ENCODE measurements at places on chromosomes 1 and 21.

DNA sequence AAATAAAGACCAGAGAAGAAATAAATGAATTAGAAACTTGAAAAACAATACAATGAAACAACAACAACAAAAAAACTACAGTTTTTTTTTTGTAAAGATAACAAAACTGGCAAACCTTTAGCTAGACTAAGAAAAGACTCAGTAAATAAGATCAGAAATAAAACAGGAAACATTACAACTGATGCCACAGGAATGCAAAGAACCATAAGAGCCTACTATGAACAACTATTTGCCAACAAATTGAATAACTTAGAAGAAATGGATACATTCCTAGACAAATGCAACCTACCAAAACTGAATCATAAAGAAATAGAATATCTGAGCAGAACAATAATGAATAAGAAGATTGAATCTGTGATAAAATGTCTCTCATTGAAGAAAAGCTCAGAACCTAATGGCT is 742.0 kb downstream of the ADGRL2 start:
- DNase-seq: no peak

DNA sequence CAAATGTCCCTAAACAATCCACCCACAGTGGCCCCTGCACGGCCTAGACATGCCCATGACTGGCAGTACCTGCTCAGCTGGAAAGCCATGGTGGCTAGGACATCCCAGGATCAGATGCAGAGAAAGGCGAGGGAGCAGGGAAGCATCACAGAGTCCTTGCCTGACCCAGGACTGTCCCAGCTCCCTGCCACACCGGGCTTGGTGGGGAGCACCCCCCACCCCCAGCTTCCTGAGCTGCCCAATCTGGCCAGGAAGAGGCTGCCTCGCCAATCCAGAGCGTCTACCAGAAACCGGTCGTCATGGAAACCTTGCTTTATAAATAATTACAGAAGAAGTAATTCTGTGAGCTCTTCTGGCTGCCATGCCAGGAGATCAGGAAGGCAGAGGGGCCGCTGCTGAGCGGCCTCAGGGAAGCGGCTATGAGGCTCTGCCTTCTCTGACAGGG is 34.8 kb downstream of the ACOT7 start:
- DNase-seq: peak; percentile 40

GRCh38 chr1:230307213-230307612 is 118.9 kb downstream of the PGBD5 start:
- DNase-seq: no peak

GRCh38 chr1:11473491-11474034 is 5.4 kb upstream of the DISP3 start:
- no peak for DNase-seq

- no peak for DNase-seq
Observed at GRCh38 chr1:197620714-197621163, 154.5 kb downstream of the DENND1B start.

DNA sequence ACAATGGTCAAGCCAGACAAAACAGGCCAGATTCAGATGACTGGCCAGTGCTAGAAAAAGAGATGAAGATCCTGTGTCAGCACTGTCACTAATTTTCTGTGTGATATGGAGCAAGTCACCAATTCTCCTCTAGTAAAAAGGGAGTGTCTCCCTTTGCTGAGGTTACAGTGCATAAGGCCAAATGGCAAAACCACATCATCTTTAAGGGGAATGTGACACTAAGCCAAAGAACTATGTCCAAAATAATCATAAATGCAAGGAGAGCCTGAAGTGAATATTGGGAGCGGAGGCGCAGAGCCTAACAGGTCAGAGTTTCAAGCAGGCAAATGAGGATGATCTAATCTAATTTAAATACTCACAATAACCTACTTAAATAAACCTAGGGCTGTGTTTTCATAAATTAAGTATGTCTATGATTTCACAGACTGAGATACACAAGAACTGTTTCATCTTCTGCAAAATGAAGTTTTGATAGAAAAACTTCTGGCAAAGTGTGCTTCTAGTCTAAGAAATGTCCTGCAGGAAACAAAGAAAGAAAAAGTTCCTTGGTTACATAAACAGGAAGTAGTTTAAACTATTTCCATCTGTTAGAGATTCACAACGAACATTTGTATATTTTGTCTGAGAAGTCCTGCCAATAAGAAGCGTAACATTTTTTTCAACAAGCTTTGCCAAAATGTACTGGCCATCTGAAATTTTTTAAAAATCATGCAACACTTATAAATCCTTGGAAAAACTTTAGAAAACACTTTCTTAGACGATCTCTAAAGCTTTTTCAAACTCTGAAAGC is 290.2 kb downstream of the LRRC40 start:
- no peak for DNase-seq

DNA sequence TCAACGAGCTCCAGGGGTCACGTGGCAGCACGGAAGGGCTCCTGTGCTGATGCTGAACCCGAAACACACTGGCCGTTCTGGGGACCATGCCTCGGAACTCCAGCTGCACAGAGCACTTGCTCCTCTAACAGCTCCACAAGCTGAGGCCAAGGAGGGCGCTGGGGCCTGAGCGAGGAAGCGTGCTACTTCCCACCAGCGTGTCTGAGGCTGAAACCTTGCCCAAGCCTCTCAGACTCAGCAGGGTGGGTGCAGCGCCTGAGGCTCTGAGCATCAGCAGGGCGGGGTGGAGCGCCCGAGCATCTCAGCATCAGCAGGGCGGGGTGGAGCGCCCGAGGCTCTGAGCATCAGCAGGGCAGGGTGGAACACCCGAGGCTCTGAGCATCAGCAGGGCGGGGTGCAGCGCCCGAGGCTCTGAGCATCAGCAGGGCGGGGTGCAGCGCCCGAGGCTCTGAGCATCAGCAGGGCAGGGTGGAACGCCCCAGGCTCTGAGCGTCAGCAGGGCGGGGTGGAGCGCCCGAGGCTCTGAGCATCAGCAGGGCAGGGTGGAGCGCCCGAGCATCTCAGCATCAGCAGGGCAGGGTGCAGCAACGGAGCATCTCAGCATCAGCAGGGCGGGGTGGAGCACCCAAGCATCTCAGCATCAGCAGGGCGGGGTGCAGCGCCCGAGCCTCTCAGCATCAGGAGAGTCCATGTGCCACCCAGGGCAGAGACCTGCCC is 9.6 kb downstream of the WRAP73 start:
- no peak for DNase-seq

GRCh38 chr1:42137766-42138165 is 15.4 kb upstream of the GUCA2B start:
- DNase-seq: no peak

- peak; percentile 5 for DNase-seq
Observed at GRCh38 chr1:157193702-157194391, 55.7 kb upstream of the ETV3 start.

DNA sequence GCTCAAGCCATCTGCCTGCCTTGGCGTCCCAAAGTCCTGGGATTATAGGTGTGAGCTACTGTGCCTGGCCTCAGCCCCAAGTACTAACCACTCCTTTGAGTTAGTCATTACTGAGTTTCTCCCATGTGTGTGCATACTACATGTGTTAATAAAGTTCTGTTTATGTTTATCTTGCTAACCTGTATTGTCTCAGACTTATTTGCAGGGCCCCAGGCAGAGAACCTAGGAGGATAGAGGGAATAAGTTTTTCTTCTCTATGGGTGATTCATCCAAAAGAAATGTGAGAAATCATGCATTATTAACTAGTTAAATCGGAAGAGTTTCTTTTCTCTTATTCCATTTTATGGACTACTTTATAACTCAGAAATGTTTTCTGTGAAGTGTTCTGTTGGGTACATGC is 203.9 kb upstream of the CACYBP start:
- DNase-seq: no peak

DNA sequence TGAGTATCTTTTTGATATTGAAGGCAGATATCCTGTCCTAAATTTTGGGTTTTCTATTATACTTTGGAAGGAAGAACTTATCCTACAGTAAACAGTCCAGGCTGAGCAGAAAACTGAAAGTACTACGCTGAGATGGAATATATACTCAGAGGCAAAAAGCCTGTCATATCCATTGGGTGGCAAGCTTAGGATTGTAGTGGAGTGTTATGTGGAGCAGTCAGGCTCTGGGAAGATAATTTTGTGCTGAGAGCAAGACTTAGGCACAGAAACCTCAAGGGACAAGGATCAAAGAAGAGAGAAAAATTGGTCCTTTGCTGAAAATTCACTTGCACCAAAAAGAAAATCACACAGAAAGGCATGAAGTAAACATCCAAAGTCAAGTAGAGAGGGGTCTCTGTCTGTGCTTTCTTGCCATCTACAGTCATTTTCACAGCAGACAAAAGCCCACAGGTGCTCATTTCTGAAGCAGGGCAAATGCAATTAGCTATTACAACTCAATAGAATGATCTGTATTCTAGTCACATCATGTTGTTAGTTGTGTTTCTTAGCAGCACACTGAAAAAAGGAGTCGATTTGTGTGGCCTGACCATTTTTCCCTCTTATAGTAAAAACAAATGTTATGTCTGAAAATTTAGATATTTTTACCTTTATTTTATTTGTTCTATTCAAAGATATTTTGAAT is 38.5 kb downstream of the CRB1 start:
- no peak for DNase-seq

Measured in stimulated activated naive CD4-positive, alpha-beta T cell treated with Interleukin-2 at 50 U/mL for 16 hours (primary cell).